ENCODE measurements at places on chromosomes 7 and 10.

DNA sequence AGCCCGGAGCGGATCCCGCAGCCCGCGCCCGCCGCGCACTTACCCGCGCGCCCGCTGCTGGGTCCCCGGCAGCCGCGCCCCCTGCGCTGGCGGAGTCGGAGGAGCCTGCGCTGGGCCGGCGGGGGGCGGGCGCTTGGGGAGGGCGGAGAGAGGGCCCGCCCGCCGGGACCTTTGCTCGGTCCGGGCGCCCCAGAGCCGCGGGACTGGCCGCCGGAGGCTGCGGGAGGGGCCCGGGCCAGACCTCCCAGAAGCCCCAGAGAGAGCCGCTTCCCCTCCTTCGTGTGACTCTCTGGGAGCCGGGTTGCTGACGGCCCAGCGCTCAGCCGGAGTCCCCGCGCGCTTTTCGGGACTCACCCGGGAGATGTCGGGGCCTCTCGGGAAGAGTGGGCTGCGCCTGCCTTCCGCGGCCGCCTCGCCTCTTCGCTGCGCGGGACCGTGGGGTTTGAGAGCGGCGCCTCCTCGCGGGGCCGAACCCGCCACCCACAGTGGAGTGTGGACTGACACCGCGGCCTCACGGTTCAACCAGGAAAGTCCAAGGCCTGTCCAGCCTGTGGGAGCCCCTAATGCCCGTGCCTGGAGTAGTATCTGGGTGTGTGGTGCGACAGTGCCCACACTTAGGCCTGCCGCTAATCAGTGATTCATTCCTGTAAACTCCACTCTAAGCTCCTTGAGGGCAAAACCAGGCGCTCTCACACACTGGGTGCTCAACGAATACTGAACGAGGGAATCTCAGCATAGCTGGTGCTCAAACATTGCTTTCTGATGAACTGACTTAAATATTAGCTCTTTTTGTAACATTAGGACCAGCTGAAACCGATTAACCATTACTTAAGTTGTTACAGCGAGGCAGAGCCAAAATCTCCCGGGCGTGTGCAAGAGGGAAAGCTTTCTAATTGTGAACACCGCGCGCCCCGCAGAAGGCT is at the start of gene GSDME:
Gene GSDME, minus strand, starts transcription at position 112 of the 923 bp plus-strand sequence. CDS start 7,690 bp downstream, outside the sequence.
- no peak for DNase-seq

GRCh38 chr7:131797841-131798240 is 241.4 kb upstream of the PODXL start:
- DNase-seq: no peak

DNA sequence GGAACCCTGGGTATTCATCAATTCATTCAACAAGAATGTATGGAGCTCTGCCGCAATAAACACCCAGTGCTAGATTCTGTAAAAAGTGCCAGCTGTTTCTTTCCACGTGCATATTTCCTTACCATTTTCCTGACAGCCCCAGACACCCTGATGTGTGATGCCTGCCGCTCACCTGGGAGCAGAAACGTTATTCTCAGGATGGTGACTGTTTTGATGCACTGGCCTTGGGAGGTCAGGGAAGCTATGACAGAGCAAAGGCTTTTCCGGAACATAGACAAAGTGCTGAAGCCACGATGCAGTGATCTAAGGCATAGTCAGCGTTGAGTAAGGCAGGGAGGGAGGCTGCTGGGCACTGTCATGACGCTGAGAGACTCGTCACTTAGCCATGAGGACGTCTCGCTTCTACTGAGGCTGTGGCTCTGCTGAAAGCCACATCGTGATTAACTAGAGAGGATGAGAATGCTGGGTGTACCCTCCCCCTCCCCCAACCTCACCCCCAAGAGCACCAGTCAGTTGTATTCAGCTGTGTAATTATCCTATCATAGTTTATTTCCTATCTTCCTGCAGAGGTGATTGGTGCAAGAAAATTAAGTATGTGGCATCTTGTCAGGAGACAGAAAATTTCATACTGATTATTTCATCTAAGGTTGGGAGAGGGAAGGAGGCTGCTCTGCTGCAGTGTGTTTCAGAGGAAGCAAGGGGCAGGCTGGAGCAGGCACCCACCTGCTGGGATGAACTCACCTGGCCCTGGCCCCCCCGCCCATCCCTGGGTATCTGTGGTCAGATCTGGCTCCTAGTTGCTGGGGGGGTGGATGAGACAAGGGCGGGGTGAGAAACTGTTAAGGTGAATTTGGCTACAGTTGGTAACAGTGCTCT is 48.8 kb upstream of the SMNDC1 start:
- DNase-seq: peak; percentile 17

- DNase-seq: no peak
Measured at GRCh38 chr10:132421847-132422751, 25.1 kb downstream of the PWWP2B start.

GRCh38 chr7:141071855-141072547 is 1.9 kb upstream of the TMEM178B start:
- DNase-seq: no peak

- no peak for DNase-seq
Measured at GRCh38 chr10:70604106-70604505, 1.6 kb upstream of the PRF1 start.

DNA sequence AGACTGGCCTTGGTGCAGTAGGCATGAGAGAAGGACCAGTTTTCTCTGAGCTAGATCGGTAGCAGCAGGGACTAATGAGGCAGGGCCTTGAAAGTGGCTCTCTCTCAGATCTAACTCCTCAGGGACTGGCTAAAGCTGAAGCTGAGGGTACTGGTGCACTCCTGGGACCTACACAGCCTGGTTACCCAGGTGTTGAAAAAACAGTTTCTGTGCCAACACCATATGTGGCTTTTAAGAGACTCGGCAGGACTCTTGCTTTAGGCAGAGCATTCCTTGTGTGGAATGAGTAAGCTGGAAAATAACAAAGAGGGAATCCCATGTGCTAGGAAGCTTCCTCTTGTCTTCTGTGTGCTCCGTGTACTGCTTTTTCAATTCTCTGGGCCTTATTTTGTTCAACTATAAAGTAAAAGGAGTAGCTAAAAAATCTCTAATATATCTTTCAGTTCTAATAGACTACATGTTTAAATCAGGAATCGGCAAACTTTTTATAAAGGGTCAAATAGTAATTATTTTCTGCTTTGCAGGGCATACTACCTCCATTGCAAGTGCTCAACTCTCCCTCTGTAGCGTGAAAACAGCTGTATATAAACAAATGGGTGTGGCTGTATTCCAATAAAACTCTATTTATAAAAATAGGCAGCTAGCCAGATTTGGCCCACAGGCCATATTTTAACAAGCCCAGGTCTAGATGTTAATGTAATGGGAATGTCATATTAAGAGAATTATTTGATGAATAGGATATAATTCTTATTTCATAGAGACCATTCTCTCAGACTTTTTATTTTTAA is 186.1 kb upstream of the KAT6B start:
- DNase-seq: no peak

DNA sequence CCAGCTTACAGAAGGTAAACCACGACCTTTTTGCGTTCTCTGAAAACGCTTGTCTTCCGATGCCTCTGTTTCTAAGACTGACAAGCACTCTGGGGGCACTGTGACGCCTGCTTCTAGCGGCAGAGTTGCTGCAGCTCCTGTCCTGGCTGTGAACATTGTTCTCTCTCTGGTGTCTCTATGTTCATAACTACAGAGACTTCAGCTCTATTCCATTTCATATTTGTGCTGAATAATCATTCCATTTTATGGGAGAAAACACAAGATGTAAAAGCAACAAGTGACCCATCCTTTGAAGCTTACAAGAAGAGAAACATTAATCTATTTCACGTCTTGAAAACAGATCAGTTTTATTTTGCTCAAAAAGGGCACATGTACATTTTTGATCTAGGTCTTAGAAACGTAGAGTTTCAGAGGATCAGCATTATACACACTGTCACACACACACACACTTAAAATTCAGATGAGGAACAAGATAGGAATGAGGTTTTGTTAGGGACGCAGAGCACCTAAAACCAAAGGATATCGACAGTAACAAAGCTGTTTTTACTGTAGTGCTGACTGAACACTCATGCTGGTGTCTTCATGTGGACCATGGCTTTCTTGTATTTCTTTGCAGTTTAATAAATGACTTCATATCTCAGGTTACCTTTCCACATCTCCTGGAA is 3.0 kb downstream of the IKZF1 start:
- peak; percentile 85 for DNase-seq

GRCh38 chr10:132678436-132679216 is 107.3 kb downstream of the NKX6-2 start:
- DNase-seq: no peak

DNA sequence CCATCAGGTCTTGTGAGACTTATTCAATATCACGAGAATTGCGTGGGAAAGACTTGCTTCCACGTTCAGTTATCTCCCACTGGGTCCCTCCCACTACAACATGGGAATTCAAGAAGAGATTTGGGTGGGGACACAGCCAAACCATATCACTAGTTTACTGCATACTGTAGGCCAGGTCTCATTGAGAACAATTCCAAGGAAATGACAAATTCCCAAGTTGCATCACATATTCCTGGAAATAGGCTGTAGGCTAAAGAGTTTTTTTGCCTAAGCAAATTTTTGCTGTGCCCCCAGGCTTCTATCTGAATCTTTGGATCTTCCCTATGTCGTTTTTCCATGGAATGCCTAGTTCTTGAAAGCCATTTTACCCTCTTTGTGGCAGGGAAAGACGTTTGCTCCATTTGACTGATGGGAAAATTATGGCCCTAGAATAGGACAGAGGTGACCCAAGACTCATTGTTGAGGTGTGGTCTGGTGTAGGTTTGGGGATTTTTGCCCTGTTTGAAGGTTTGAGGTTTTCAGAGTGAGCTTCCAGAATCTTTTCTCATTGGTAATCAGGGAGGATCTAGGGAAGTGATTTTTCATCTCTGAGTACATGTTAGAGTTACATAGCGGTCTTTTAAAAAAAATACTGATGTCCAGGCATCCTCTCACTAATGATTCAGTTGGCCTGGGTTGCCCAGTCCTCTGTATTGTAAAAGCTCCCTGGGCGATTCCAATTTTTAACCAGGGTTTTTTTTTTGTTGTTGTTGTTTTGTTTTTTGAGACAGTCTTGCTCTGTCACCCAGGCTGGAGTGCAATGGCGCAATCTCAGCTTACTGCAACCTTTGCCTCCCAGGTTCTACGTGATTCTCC is 44.4 kb downstream of the TACR2 start:
- no peak for DNase-seq

GRCh38 chr10:844552-844951 is 87.0 kb downstream of the LARP4B start:
- DNase-seq: no peak

- DNase-seq: no peak
Measured at GRCh38 chr10:52226197-52226847, 87.8 kb upstream of the DKK1 start.

DNA sequence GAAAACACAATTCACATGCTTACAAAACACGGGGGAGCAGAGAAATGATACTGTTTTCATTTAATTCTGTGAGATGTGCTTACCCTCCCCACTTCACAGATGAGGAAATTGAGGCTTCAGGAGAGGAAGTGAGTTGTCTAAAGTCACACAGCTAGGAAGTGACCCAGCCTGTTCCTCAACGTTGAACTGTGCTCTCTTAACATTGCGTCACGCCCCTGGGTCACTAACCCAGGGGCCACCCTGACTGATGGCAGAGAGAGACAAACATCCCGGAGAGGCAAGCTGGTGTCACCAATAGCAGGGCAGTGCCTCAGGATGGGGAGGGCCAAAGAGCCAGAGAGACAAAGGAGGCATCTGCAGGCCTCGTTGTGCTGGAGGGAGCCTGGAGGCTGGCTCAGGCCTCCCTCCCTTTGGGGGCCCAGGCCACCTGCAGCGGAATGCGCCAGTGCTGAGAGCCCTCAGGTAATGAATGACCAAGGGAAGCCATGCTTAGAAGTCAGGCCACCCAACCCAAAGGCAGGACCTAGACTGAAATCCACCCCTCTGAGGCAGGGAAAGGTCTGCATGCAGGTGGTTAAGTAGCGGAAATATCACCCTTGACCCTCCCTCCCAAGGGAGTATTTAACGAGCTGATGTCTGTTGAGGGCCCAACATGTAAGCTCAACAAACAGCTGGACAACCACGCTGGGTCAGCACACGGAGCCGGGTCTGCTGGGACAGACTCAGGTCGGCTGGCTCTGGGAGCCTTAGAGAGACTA is 81.3 kb downstream of the C10orf105 start:
- peak; percentile 15 for DNase-seq

GRCh38 chr7:44157116-44158080 is 16.3 kb upstream of the MYL7 start:
- no peak for DNase-seq

DNA sequence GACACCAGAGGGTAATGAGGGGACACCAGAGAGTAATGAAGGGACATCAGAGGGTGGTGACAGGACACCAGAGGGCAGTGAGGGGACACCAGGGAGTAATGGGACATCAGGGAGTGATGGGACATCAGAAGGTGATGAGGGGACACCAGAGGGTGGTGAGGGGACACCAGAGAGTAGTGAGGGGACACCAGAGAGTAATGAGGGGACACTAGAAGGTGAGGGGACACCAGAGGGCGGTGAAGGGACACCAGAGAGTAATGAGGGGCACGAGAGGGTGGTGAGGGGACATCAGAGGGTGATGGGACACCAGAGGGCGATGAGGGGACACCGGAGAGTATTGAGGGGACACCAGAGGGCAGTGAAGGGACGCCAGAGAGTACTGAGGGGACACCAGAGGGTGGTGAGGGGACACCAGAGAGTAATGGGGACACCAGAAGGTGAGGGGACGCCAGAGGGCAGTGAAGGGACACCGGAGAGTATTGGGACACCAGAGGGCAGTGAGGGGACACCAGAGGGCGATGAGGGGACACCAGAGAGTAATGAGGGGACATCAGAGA is 10.6 kb downstream of the NACAD start:
- no peak for DNase-seq

DNA sequence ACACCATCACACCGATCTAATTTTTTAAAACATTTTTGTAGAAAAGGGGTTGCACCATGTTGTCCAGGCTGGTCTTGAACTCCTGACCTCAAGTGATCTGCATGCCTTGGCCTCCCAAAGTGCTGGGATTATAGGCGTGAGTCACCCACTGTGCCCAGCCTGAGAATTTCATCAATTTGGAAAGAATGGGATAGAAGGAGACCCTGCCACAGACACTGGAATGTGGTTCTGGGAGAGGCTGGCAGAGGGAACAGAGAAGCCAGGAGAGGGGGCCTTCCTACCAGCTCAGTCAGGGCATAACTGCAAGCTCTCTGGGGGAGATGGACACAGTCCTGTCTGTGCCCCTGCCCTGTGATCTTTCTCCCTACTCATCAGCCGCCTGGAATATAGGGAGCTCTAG is 42.1 kb upstream of the MKRN1 start:
- no peak for DNase-seq
